Urinary bladder (tissue), 4 donors: ENCODE measurements at places on chromosomes 1 and 21. TPM values are rescaled to one million over a fixed set of nuclear protein-coding genes. Genes with fewer than 3 reads are reported as not detected.

Gene S100B
- total RNA-seq: 31.9 TPM

Gene C1orf105
- 2.9 TPM for total RNA-seq

Gene ORC1
- 2.7 TPM for total RNA-seq

DNA sequence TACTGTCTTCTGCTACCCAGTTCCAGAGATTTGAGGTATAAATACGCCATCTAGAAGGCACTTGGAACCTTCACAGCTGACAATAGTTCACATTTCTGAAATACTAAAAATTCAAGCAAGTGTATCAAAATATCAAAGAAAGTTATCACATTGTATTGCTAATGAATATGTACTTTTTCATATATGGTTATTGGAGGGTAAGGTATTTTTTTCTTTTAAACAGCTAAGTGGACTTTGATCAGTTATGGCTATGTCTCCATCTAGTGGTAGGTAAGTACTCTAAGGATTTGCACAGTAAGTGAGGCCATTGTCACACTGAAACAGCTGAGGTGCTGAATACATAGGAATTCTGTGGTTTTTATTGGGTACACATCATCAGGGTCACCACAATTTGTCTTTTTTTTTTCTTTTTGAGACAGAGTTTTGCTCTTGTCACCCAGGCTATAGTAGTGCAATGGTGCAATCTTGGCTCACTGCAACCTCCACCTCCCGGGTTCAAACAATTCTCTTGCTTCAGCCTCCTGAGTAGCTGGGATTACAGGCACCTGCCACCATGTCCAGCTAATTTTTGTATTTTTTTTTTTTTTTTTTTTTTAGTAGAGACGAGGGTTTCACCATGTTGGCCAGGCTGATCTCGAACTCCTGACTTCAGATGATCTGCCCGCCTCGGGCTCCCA is 49.1 kb upstream of the CR2 start:
- DNase-seq: peak; percentile 36

DNA sequence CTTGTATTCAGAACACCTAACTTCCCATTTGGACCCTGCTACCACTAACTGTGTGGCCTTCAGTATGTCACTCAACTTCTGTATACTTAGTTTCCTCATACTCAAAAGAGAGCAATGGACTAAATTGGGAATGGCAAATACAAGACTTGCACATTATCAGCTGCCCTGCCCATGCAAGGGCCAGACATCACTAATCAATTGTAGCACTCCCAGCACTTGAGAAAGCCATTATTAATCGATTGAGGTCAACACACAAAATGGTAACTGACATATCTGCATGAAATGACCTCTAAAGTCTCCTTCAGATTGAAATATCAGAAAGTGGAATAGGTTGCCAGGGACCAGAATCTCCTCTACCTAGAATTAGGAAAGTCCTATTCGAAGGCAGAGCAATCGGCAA is 59.2 kb downstream of the MT1HL1 start:
- no peak for DNase-seq

DNA sequence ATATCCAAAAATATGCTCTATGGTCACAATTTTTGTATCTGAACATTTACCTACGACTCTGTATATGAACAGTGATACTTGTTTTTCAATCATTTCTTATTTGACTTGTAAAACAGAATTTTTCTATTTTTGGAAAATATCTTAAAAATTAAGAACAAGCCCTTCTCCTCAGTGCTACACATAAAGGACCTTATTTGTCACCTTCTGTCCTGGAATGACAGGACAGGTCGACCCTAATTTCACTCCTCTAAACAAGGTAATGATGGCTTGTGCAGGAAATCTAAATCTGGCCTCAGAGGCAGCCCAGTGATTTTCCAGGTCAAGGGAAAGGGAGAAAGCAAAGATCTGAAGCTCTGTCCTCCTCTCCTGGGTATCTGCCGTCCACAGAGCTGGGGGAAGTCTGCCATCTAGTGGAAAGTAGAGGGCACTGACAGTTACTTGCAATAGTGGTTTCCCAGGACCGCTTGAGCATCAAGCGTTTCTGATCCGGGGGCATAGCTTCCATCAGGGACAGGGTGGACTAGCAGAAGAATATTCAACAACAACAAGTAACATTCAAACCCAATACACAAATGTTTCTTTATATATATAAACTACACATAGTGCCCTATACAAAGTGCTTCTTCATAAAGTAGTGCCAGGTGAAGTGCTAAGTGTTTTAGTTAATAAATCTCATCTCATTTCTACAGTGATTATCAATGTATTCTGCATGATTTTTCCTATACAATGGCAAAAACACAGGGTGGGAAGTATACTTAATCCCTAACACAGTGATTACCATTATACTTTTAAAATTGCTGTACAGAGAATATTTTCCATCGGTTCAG is 74.6 kb downstream of the SLC25A24 start:
- peak; percentile 58 for DNase-seq
